ENCODE measurements at places on chromosomes 13 and 19.

DNA sequence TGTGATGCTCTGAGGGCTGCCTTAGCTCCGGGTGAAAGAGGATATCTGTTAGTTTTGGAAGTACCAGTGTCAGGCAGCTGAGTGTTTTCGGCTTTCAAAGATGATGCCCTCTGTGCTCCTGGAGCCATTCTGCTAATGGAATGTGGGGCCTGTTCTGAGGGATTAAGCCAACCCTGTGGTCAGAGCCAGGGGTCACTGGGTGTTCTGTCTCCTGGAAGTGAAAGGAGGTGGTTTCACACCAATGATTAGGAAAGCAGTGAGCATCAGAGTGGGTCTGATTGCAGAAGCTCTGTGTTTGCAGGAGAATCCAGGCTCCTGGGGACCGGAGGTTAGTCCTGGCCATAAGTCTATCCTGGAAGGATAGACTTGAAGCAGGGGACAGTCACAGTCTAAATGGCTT lies 94.6 kb downstream of the UQCRFS1 start:
- no peak for DNase-seq

DNA sequence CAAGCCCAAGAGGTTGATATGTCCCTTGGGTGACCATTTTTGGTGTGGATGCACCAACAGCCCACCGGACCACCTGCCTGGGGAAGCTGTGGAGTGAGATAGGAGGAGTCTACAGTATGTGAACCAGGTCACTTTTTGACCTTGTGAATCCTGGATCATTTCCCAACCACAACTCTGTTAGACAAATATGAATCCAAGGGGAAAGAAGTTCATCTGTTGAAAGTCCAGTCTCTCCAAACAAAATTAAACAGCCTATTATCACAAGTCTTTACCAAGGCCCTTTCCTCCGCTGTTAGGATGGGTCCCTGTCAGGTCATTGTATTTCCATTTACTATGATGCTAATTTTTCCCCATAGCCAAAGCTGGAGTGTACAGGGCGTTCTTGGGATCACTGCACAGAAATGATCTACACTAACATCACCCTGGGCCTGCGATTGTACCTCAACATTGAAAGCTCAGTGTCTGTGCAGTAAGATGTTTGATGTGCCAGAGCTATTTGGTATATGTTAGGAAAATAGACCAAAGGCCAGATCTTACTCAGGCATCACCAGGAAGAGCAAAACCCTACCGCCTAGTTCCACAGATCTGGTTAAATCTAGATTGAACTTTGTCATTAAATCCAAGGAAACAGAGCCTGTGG lies 117.1 kb downstream of the STARD13 start:
- no peak for DNase-seq

DNA sequence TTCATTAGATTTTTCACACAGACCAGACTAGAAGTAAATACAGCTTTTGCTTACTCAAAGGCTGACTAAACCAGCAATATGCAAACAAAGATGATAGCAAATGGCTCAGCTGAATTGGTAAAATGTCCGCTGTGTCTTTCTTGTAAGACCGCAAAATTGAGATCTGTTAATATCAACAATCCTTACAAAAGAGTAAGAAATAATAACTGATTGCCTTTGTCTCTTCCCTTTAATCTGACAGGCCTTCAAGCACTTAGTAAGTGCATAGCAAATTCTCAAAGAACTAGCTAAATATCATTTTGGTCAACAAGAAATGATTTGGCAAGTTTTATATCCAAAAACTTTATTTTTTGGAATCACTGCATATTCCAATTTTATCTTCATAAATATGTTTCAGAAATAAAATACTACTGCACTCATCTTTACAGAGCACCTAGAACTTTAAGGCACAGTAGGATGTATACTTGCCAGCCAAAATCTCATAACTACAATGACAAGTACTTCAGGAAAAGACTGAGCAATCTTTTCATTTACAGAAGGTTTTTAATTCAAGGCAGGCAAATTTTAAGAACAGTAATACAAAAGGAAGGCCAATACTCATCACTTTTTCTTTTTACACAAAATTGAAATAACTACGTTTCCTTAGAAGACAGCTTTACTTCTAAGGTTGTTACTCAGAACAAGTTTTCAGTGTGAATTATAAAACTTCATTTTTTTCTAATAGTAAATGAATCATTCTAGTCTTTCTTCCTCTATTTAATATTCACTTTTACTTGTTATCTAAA lies 1.1 kb downstream of the ELF1 start:
- DNase-seq = no peak

- DNase-seq = no peak
Measured at GRCh38 chr19:53101518-53101917, 1.7 kb downstream of the ZNF160 start.

GRCh38 chr13:75513271-75513670 lies 24.4 kb downstream of the COMMD6 start:
- no peak for DNase-seq

DNA sequence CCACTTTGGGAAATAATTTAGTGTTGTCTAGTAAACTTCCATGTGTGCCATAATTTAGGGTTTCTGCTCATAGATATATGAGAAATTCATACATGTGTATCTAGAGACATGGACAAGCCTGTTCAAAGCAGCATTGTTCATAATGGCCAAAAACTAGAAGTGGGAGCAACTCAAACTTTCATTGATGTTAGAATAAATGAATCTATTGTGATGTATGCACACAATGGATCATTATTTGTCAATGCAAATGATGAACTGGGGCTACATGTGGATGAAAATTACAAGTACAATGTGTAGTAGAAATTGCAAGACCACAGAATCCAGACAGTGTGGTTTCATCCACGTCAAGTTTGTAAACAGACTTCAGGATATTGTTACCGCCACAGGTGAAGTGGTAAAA lies 284.7 kb downstream of the SLC7A1 start:
- no peak for DNase-seq

- DNase-seq = no peak
Measured at GRCh38 chr13:25686831-25687470, 315.2 kb downstream of the ATP8A2 start.

DNA sequence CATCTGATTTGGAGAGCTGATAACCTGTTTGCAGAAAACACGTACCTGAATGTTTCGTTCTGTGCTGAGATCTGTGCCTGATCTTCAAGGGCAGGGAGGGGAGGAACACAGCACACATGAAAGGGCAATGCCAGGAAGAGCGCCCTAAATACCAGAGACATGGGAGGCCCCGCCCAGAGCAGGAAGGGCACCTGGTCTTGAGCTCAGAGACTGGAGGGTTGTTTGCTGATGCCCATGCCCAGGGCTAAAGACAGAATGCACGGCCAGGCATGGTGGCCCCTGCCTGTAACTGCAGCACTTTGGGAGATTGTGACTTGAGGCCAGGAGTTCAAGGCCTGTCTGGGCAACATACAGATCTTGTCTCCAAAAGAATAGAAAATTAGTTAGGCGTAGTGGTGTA lies 183.2 kb downstream of the TUBA3C start:
- DNase-seq = no peak

- no peak for DNase-seq
Measured at GRCh38 chr13:109326601-109327000, 459.8 kb downstream of the IRS2 start.

DNA sequence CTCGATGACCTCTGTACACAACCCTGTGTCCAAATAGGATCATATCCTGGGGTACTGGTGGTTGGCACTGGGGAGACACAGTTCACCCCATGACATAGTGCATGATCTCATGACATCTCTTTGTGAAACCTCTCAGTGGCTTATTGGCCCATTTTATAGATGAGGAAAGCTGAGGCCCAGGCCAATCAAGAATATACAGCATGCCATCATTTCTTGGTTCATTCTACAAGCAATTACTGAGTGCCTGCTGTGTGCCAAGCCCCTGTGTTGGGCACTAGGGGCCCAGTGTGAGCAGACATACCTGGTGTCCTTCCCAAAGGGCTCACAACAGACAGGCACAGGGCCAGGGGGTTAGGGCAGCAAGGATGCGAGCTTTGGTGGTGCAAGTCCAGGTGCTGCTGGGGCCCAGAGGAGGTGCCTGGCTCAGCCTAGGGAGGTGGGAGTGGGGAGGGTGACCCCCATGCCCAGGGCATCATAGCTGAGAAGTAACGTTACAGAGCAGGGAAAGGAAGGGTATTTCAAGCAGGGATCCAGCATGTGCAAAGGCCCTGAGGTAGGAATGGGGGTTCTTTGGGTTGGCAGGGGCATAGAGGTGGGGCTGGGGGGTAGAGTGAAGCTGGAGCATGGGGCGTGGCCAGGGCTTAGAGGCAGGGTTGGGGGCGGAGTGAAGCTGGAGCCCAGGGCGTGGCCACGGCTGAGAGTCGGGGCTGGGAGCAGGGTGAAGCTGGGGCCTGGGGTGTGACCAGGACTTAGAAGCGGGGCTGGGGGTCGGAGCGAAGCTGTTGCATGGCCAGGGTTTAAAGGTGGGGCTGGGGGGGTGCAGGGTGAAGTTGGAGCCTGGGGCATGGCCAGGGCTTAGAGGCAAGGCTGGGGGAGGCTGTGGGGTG lies 20.7 kb downstream of the COLGALT1 start:
- DNase-seq = no peak

GRCh38 chr13:73240193-73240592 lies 181.4 kb downstream of the KLF5 start:
- DNase-seq = no peak

DNA sequence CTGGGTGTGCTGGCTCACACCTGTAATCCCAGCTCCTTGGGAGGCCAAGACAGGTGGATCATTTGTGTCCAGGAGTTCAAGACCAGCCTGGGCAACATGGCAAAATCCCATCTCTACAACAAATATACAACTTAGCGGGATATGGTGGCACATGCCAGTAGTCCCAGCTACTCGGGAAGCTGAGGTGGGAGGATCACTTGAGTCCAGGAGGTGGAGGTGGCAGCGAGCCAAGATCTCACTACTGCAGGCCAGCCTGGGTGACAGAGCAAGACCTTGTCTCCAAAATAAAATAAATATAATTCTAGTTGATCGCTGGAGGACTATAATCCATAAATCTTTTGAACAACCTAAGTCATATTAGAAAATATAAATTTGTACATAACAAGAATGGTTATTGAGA lies 1061.5 kb upstream of the PCDH9 start:
- DNase-seq = no peak

DNA sequence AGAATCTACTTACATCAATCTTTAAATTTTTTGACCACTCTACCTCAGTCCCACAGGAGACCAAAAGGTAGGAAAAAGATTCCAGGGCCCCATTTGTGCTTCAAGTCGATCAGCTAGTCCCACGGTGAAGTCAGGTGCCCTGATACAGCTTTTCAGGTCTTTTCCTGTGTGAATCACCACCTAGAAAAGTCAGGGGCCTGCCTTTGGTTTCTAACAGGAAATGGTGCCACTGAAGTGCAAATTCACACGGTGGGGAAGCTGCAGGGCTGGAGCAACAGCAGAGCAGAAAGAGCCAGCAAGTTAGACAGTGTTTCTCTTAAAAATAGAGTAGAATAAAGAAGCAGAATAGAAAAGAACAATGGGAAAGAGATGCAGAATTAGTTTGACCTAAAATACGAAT lies 107.5 kb downstream of the KLF12 start:
- DNase-seq = no peak

GRCh38 chr13:46720189-46720588 lies 76.8 kb downstream of the ESD start:
- DNase-seq = no peak

DNA sequence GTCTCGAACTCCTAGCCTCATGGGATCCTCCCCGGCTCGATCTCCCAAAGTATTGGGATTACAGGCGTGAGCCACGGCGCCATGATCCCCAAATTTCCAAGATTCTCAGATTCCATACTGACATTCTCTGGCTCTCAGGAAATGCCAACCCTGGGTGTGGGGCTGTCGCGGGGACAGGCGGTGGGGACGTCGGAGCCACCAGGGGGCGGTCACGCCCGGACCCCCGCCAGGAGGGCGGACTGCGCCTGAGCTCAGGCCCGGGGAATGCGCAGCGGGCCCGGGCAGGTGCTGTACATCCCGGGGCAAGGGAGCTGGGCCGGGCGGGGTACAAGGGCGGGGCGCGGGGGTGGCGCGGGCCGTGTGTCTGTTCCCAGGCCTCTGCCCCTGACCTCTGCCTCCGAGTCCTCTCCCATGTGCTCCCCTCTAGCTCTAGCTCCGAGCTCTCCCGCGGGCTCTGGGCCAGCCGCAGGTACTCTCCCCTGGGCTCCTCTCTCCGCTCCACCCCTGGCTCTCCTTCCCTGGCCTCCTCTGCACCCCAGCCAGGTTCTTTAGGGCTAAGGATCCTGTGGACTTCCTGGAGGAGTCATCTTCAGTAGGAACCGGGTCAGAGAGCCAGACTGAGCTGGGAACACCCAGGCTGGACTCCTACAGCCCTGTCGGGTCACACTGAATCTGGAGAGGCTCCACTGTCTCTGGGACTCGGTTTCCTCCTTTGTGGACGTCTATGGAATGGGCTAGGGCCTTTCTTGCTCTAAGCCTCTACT lies 2.4 kb downstream of the PPP1R13L start:
- DNase-seq = no peak

- DNase-seq = peak; percentile 92
Measured at GRCh38 chr19:20503476-20503875, 62.1 kb downstream of the ZNF737 start.

DNA sequence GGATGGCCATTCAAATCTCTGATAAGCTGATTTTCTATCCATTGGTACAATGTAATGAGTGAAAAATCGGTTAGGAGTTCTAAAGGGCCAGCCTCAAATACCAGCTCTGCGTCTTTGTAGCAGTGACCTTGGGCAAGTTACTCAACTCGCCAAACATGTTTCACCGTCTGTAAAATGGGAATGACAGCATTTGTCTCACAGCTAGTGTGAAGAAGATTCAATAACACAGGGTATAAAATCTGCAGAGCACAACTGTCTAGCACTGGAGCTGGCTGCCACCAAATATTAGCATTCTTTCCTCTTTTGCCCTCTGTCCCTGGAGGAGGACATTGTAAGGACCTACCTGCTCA lies 22.1 kb upstream of the SERP2 start:
- DNase-seq = no peak

DNA sequence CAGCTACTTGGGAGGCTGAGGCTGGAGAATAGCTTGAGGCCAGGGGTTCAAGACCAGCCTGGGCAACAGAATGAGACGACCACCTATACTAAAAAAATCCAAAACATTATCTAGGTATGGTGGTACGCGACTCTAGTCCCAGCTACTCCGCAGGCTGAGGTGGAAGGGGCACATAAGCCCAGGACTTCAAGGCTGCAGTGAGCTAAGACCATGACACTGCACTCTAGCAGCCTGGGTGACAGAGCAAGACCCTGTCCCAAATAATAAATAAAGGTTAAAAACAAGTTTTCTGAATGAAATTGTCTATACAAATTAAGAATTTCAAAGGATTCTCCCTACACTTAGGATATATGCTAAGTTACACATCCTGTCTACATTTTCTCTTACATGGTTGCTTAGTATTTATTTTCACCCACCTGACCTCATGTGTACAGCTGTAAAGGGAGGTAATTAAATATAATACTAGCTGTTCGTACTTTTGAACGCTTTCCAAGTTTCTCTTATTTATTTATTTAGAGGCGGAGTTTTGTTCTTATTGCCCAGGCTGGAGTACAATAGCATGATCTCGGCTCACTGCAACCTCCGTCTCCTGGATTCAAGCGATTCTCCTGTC lies 1.6 kb downstream of the SLC25A30 start:
- DNase-seq = no peak

DNA sequence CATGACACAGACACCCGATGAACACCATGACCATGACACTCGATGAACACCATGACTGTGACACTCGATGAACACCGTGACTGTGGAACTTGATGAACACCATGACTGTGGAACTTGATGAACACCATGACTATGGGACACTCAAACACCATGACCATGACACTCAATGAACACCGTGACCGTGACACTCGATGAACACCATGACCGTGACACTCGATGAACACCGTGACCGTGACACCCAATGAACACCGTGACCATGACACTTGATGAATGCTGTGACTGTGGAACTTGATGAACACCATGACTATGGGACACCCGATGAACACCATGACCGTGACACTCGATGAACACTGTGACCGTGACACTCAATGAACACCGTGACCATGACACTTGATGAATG lies 31.5 kb downstream of the ZFR2 start:
- DNase-seq = no peak
